PC-3 (cell line): ENCODE measurements at places on chromosomes 3 and 15. TPM values are rescaled to one million over a fixed set of nuclear protein-coding genes. Genes with fewer than 3 reads are reported as not detected.
A peak's percentile ranks its signal among the peaks of the same experiment; 100 is the strongest.

CNTN3 gene
- total RNA-seq, result not detected in 2 replicates

C3orf49 gene
- not detected in 2 replicates for total RNA-seq

BTLA gene
- not detected in 2 replicates for total RNA-seq

KBTBD13 gene
- total RNA-seq, result not detected in 2 replicates

SPINT1 gene
- total RNA-seq, result 177 and 244 TPM in 2 replicates

PPIB gene
- total RNA-seq, result 410 and 450 TPM in 2 replicates

RAD51 gene
- 17.3 and 21.9 TPM in 2 replicates for total RNA-seq

- H3K4me1 ChIP-seq, result peaks cover 17% of the 10 kb centered on the region
- H3K4me3 ChIP-seq, result no peak overlapping the region
- DNase-seq, result peak; percentile 7
- no peaks in the 10 kb centered on the region for H3K36me3 ChIP-seq
- H3K27ac ChIP-seq, result no peak overlapping the region
- H3K27me3 ChIP-seq, result no peaks in the 10 kb centered on the region
Measured at GRCh38 chr3:123783050-123783689, 101.0 kb downstream of the MYLK start.

GRCh38 chr3:193729601-193730000 is 136.6 kb downstream of the OPA1 start:
- H3K4me1 ChIP-seq, result peaks cover 12% of the 10 kb centered on the region
- no peaks in the 10 kb centered on the region for H3K36me3 ChIP-seq
- no peak overlapping the region for H3K27ac ChIP-seq
- no peak overlapping the region for H3K4me3 ChIP-seq

DNA sequence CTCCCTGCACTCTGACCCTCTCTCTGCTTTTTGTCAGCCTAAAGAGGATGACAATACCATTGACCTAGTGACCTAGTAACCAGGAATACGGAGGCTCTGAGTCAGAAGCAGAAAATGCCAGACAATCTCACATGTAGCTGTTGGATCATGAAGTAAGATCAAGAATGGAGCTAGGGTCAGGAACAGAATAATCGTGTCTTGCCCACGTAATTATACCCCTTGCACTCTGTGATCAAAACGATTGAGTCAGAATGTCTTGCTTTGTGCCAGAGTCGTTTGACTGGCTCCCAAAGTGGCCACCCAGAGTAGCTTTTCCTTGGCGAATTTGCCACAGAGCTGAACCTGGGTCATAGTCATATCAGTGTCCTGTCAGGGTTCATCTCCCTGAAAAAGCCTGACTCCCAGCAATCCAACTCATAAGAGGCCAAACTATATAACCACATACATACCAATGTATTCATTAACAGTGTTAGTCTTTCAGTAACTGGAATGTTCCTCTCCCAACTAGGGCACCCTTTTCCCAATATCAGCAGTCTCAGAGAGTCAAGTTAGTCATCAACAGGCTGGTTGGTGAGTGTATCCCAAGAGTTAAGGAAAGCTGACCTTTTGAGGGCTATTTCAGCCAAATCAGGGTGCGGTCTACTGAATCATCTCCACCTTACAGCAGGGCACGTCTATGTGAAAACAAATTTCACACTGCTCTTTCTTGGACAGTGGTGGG is 5.0 kb upstream of the CDV3 start:
- no peaks in the 10 kb centered on the region for H3K27me3 ChIP-seq
- peaks cover 55% of the 10 kb centered on the region for H3K4me1 ChIP-seq
- peak overlapping the region; percentile 96 for H3K27ac ChIP-seq
- peak; percentile 93 for DNase-seq
- H3K36me3 ChIP-seq, result no peaks in the 10 kb centered on the region
- H3K4me3 ChIP-seq, result peak overlapping the region; percentile 26; the same call in 1 of the 2 replicates

- 0 out of 2 replicates have a peak overlapping the region, but pooled peaks have one; percentile 10 for H3K27ac ChIP-seq
- no peaks in the 10 kb centered on the region; the same call in 1 of the 2 replicates for H3K36me3 ChIP-seq
- peaks cover 5% of the 10 kb centered on the region; the same call in 1 of the 2 replicates for H3K4me1 ChIP-seq
- no peaks in the 10 kb centered on the region for H3K27me3 ChIP-seq
Measured at GRCh38 chr15:49235446-49236124, 65.5 kb downstream of the GALK2 start.

GRCh38 chr3:12423918-12424630 is 60.2 kb upstream of the TSEN2 start:
- no peaks in the 10 kb centered on the region for H3K27me3 ChIP-seq
- peak overlapping the region; percentile 91 for H3K27ac ChIP-seq
- peaks cover 51% of the 10 kb centered on the region for H3K4me1 ChIP-seq
- no peak overlapping the region for H3K4me3 ChIP-seq
- DNase-seq, result peak; percentile 68

DNA sequence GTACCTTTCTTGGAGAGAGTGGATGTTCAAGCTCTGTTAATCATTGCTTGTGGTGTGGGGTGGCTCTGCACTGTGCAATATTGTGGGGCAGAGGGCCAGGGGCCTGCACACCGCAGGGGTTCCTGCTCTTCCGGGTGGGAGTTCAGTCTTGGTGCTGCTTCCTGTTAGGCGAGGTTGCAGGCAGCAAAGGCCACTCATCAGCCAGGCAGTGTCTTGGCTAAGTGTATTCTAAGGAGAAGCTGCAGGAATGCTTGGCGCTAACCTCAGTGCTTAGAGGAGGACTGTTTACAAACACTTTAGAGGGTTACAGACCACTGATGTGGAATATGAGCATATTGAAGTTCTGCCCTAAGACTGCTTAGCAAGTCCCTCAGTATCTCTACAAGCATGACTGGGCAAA is 81.7 kb downstream of the CEP63 start:
- no peaks in the 10 kb centered on the region for H3K36me3 ChIP-seq
- H3K27me3 ChIP-seq, result no peaks in the 10 kb centered on the region
- H3K4me1 ChIP-seq, result no peaks in the 10 kb centered on the region
- H3K4me3 ChIP-seq, result no peak overlapping the region
- H3K27ac ChIP-seq, result no peak overlapping the region

DNA sequence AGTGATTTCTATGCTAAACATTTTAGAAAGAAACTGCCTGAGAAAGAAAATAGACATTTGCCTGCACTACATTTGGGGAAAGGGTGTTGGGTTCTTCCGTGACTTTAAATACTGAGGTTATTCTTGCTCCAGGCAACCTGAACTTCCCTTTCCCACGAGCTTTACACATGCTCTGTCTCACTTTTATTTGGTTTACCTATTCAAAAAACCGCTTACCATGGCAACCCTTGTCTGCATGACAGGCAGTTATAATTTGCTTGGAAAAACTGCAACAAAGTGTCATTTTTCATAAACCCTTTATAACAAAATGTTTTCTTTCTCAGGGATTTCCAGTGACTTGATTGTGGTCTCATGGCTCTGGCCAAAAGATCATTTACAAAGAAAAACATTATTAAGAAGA is 416.3 kb upstream of the MEIS2 start:
- H3K36me3 ChIP-seq, result no peaks in the 10 kb centered on the region
- H3K4me1 ChIP-seq, result no peaks in the 10 kb centered on the region
- no peak for DNase-seq
- H3K27me3 ChIP-seq, result peaks cover 24% of the 10 kb centered on the region

DNA sequence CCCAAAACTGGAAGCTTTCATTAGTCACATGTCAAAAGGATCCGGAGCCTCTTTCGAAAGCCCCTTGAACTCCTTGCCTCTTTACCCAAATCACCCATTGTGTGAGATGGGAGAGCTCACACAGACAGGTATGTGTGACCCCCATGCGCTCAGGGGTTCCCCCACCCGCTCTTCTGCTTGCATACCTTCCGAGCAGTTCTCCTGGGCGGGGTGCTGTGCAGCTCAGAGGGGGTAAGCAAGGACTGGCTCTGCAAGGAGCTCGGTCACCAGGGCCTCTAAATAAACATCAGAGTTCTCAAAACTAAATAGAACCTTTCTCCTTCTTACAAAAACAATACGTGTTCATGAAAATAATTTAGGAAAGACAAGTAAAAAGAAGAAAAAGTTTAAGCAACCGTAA is 55.7 kb downstream of the PXYLP1 start:
- no peak overlapping the region for H3K27ac ChIP-seq
- no peak overlapping the region for H3K4me3 ChIP-seq
- no peak for DNase-seq
- H3K4me1 ChIP-seq, result no peaks in the 10 kb centered on the region

GRCh38 chr15:63323798-63324563 is 46.6 kb downstream of the APH1B start:
- no peak for DNase-seq
- no peaks in the 10 kb centered on the region for H3K36me3 ChIP-seq
- H3K4me3 ChIP-seq, result no peak overlapping the region
- H3K27me3 ChIP-seq, result no peaks in the 10 kb centered on the region
- H3K27ac ChIP-seq, result no peak overlapping the region

- no peaks in the 10 kb centered on the region for H3K36me3 ChIP-seq
- no peak overlapping the region for H3K4me3 ChIP-seq
- H3K27ac ChIP-seq, result no peak overlapping the region
- DNase-seq, result no peak
- H3K4me1 ChIP-seq, result peaks cover 36% of the 10 kb centered on the region
- no peaks in the 10 kb centered on the region for H3K27me3 ChIP-seq
Measured at GRCh38 chr3:13197795-13198194, 124.6 kb upstream of the IQSEC1 start.

DNA sequence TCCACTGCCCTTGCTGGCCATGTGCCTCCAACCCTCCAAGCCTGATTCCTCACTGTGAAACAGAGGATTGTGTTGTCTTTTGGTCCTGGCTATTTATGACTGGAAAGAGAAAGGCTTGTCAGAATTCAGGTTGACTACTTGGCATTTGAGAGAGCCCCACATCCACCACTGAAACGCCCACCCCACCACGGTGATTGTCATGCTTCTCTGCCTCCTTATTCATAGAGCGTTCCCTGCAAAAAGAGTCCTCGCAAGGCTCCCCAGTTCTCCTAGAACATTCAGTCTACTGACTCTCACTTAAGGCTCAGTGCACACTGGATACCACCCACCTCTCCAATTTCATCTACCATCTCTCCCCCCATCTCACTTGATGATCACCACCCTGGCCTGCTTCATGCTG is 162.9 kb upstream of the WNT5A start:
- no peaks in the 10 kb centered on the region for H3K36me3 ChIP-seq
- no peak overlapping the region for H3K4me3 ChIP-seq
- DNase-seq, result no peak
- no peak overlapping the region for H3K27ac ChIP-seq
- H3K27me3 ChIP-seq, result no peaks in the 10 kb centered on the region

- H3K27me3 ChIP-seq, result no peaks in the 10 kb centered on the region
- DNase-seq, result no peak
- H3K27ac ChIP-seq, result peak overlapping the region; percentile 100
- H3K4me1 ChIP-seq, result peaks cover 48% of the 10 kb centered on the region
- no peaks in the 10 kb centered on the region for H3K36me3 ChIP-seq
Measured at GRCh38 chr3:158728851-158729250, 3.4 kb downstream of the RARRES1 start.

GRCh38 chr3:47617086-47618010 is 38.7 kb upstream of the CSPG5 start:
- no peaks in the 10 kb centered on the region for H3K27me3 ChIP-seq
- H3K4me3 ChIP-seq, result peak overlapping the region; percentile 29; the same call in 1 of the 2 replicates
- peak overlapping the region; percentile 92 for H3K27ac ChIP-seq
- peak; percentile 83 for DNase-seq
- H3K4me1 ChIP-seq, result peaks cover 38% of the 10 kb centered on the region

- no peaks in the 10 kb centered on the region for H3K27me3 ChIP-seq
- no peaks in the 10 kb centered on the region for H3K4me1 ChIP-seq
- H3K4me3 ChIP-seq, result no peak overlapping the region
- no peak overlapping the region for H3K27ac ChIP-seq
Measured at GRCh38 chr3:37096975-37097374, 77.4 kb downstream of the LRRFIP2 start.

GRCh38 chr15:82656641-82657266 is 9.6 kb upstream of the CPEB1 start:
- no peaks in the 10 kb centered on the region for H3K36me3 ChIP-seq
- peaks cover 28% of the 10 kb centered on the region for H3K27me3 ChIP-seq
- no peak for DNase-seq
- H3K4me1 ChIP-seq, result no peaks in the 10 kb centered on the region

DNA sequence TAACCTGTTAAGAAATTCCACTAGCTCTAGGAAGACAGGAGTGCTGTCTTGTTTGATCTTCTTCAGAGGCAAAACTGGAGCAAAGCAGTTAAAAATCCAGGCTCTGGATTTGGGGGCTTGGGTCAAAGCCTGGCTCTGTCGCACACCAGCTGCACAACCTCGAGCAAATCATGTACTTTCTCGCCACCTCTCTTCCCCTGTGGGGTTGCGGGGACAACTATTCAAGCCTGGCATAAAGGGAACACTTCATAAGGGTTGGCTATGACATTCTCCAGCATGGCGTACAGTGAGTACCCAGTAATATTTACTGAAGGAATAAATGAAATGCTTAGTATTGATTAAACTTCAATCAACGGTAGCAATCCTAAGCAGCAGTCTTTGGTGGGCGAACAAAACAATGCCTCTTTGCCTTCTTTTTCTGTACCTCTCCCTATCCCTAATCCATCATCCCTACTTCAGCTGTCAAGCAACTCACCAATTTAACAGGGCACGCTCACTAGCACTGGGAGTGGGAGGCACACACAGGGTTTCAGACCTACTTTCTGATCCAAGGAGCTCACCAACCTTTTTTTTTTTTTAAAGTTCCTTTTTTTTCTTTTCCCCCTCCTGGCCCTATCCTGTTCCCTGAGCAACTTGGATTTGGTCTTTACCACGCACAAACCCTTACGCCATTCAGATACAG is 33.0 kb downstream of the GNB5 start:
- no peaks in the 10 kb centered on the region for H3K36me3 ChIP-seq
- no peak overlapping the region for H3K27ac ChIP-seq
- no peaks in the 10 kb centered on the region for H3K27me3 ChIP-seq
- no peaks in the 10 kb centered on the region for H3K4me1 ChIP-seq

- H3K4me1 ChIP-seq, result peaks cover 26% of the 10 kb centered on the region
- no peaks in the 10 kb centered on the region for H3K27me3 ChIP-seq
- H3K4me3 ChIP-seq, result 0 out of 2 replicates have a peak overlapping the region, but pooled peaks have one; percentile 1
- peak overlapping the region; percentile 78 for H3K27ac ChIP-seq
Measured at GRCh38 chr3:142618917-142619461, 22.8 kb downstream of the PLS1 start.

DNA sequence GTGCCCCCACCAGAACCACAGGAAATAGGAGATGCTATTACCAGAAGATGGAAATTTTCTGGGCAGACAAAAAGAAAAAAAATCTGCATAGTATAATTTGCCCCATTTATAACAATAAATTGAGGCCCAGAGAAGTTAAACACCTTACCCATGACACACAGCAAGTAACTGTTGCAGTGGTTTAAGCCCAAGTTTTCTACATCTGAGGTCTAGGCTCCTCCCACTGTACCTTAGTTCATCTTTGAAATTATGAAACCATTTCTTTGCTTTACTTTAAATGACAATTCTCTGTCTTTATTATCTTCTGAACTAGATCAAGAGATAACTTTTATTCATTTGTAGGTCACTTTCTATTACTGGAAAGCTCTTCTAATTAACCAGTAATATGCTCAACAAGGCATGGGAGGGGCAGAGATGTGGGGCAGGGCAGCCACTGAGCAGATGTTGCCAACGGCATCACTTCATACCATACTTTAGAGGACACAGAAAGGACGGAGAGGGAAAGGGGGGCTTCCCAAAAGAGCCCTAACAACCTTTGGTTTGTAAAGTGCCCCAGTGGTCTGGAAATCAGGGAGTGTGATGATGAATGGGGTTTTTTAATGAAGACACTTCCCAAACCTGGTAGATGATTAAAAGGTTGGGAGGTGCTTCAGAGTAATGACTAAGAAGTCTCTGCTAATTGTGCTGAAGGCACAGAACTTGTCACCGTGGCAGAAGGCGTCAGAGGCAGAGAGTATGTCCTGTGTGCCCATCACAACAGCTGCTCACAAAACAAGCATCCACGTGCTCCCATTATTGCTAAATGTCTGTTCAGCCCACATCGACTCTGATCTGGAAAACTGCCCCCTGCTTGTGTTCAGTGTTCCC is 342.5 kb downstream of the SHQ1 start:
- no peak overlapping the region for H3K27ac ChIP-seq
- H3K4me3 ChIP-seq, result no peak overlapping the region
